ENCODE measurements at places on chromosomes 16 and 17.
A peak's percentile ranks its signal among the peaks of the same experiment; 100 is the strongest.

GRCh38 chr17:43576563-43577229 lies 30.6 kb upstream of the ETV4 start:
- DNase-seq: peak; percentile 74

GRCh38 chr17:16282522-16282921 lies 65.5 kb downstream of the PIGL start:
- DNase-seq: no peak

DNA sequence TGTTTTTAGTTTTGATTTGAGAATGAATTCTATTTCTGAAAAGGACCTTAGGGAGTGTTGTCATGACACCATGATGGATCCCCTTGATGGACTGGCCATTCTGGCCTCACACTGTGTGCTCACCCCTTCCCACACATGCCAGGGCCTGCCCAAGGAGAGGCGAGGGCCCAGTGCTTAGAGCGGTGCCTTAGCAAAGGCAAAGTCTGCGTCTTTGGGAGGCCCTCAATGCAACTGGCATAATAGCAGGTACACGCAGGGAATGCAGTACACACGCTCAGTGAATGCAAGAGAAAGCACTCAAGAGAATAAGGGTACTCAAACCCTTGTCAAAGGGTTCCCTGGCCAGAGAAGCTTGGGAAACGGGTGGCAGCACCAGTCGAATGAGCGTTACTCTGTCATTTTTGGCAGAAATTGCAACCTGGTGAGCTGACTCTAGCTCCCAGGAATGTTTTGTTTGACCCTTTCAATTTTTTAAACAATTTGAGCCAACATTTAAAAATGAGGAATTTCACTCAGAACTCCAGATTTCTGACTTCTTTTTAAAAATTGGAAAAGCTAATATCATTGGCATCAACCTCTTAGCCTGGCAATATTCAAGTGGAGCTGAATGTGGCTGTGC lies 32.1 kb downstream of the NKD1 start:
- DNase-seq: no peak

- peak; percentile 40 for DNase-seq
These were observed 8.7 kb upstream of the KAT7 start for GRCh38 chr17:49779739-49780231.

- DNase-seq: no peak
These were observed 410.4 kb upstream of the CDH11 start for GRCh38 chr16:65532258-65532657.

DNA sequence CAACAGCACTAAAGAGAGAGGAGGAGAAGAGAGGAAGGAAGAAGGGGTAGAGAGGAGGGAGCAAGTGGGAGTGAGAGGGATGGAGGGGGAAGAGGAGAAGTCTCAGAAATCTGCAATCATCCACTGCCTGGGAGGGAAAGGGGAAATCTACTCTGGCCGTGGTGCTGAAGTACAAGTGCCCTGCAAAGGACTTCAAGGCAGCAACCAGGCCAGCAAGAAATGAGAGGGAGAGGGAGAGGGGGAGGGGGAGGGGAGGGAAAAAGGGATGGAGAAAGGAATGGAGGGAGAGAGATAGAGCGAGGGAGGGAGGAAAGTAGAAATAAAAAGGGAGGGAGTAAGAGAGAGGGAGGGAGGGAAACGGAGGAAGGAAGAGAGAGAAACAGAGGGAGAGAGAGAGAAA lies 130.8 kb upstream of the EEF2KMT start:
- DNase-seq: no peak

- no peak for DNase-seq
These were observed 53.6 kb downstream of the WNT3 start for GRCh38 chr17:46764709-46765401.

- no peak for DNase-seq
These were observed 13.3 kb upstream of the GAS7 start for GRCh38 chr17:10211666-10212065.

GRCh38 chr16:84832488-84833143 lies 12.8 kb downstream of the CRISPLD2 start:
- no peak for DNase-seq

- DNase-seq: no peak
These were observed 21.1 kb downstream of the HELZ start for GRCh38 chr17:67223924-67224323.

GRCh38 chr17:48413613-48414405 lies 16.2 kb downstream of the SKAP1 start:
- no peak for DNase-seq

- no peak for DNase-seq
These were observed 138.0 kb upstream of the HS3ST2 start for GRCh38 chr16:22675745-22676540.

- no peak for DNase-seq
These were observed 3.3 kb downstream of the HNF1B start for GRCh38 chr17:37741341-37742115.

DNA sequence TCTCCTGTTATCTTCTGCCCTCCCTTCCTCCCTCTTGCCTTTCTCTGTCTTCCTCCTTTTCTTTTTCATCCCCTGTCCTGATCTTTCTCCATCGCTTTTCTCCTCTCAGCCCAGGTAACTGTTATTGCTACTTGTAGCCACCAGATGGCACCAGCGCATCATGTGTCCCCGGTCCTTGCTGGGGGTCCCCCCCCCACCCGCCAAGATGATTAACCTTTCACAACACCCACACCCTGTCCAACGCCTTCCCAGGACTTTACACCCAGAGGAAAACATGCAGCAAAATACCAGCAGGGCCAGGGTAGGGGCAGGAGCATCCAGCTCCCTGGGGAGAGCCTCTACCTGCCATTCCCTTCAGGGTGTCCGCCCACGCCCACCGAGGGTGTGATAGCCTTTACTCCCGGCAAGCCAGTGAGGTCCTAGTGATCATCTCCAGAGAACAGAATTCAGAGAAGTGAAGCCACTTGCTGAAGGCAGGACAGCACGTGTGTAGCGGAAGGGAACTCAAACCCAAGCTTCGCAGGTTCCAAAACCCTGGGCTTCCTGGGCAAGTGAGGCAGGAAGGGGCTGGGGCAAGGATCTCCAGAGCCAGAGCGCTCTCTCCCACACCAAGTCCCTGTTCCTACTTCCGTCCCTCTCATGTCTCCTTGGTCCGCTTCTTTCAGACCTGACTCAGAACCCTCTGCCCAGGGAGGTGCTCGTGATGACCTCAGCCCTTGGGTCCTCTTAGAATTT lies 13.4 kb upstream of the TAC4 start:
- peak; percentile 64 for DNase-seq

- no peak for DNase-seq
These were observed 1.6 kb upstream of the TBKBP1 start for GRCh38 chr17:47692137-47692894.

DNA sequence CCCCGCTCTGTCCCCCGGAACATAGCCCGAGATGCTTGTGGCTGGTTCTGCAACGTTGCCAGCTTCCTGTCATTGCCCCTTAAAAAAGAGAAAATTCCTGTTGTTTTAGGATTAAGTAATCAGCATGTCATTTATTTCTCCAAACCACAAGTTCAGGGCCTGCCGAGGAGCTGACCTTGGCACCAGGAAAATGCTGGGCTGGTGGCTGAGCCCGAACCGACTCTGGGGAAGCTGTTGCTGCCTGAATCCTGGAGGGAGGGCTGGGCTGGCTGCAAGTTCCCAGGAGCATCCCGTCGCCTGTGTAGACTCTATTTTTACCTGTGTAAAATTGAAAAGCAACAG lies 130.9 kb upstream of the FOXF1 start:
- no peak for DNase-seq

DNA sequence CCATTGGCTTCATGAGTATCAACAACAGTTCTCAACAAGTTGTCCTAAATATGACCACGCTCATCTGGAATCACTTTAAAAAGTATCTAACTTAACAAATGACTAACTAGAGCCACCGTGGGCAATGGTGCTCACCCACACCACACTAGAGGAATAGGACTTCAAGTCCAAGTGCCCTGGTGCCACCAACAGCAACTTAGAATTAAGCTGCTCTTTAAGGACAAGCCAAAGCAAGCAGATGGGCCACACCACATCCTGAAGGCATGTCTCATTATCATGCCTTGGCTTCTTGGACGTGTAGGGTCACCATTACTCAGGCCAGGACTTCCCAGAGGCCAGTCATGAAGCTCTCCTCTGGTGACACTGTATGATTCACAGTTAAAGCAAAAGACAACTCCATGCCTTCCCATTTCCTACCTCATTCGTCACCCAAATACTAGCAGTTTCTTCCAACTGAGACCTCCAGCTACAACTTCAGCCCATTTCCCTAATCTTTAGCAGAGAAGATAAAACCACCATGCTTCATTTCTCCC lies 9.4 kb upstream of the SLC6A4 start:
- DNase-seq: no peak

DNA sequence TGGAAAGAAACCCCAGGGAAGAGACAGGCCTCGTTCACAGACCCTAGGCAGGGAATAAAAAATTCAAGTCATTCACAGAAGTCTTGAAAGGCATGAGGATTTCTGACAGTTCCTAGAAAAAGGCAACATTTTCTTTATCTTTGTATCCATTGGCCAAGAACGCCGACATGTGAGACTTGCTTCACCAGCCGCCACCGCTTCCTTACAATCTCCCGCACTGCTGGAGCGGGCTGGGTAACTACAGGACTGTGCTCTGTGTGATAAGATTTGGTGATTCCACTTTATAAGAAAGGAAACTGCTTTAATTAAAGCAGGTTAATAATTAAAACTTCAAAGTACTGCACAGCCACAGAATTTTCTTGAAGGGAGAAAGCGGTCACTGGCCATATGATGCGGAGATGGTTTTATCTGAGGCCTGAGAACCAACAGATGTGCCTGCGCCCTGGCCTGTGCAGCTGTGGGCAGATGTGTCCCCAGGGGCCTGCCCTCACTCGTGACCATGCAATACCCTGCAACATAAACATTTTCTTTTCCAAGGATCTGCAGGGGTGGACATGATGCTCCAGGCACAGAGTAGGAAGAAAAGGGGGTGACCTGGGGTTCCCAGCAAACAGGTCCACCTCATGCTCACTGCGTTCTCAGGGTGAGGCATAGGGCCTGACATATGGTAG lies 13.0 kb upstream of the LGALS3BP start:
- DNase-seq: no peak

DNA sequence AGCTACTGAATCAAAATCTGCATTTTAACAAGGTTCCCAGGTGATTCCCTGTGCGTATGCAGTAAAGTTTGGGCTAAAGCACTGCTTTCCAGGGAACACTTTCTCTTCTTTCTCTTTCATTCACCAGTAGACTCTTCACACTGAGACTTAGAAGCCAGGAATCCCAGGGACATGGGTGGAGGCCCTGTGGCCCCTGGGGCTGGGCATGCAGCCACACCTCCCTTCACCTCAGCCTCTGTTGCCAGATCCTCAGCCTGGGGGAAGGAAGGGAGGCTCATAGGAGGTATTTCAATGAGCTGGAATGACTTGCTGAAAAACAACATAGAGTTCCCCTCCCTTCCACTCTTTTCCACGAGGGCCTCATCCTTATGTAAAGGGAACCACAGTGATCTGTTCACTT lies 1.2 kb downstream of the G6PC3 start:
- DNase-seq: no peak

DNA sequence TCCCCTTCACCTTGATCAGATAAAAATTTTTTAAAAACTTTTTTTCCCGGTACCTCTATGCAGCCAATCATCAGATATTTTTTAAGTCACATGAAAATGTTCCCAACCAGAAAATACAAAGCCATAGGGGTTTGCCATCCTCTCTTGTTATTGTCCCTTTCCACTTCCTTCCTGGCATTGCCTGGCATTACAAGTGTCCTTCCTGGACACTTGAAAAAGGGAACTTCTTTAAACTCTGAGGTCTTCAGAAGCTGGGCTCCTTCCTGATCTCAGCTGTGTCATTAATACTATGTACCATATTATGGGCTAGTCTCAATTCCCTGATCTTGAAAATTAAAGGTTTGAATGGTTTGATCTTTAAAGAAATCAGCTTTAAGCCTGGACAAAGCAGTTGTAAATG lies 64.9 kb downstream of the TEX14 start:
- DNase-seq: no peak

GRCh38 chr17:63349478-63350000 lies 96.6 kb downstream of the CYB561 start:
- no peak for DNase-seq

- no peak for DNase-seq
These were observed 45.8 kb upstream of the LGALS9 start for GRCh38 chr17:27585153-27585681.

DNA sequence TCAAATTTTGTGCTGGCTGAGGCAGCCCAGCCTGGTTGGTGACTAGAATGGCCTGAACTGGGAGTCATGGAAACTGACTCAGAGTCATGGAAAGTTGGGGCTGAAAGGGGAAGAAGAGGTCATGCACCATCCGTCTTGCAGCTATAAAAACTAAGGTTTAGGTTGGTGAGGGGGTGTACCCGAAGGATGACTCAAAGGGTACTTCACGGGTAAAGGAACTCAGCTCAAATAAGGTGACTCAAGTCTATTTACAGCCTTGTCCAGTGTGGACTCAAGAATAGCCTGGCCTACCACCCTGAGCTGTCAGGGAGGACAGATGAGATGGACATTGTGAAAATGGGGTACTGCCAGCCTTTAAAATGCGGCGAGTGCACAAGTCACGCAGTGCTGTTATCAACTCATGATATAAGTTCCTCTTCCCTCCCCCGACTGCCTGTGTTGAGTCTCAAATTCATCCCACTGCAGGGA lies 18.6 kb downstream of the CD300LB start:
- no peak for DNase-seq

DNA sequence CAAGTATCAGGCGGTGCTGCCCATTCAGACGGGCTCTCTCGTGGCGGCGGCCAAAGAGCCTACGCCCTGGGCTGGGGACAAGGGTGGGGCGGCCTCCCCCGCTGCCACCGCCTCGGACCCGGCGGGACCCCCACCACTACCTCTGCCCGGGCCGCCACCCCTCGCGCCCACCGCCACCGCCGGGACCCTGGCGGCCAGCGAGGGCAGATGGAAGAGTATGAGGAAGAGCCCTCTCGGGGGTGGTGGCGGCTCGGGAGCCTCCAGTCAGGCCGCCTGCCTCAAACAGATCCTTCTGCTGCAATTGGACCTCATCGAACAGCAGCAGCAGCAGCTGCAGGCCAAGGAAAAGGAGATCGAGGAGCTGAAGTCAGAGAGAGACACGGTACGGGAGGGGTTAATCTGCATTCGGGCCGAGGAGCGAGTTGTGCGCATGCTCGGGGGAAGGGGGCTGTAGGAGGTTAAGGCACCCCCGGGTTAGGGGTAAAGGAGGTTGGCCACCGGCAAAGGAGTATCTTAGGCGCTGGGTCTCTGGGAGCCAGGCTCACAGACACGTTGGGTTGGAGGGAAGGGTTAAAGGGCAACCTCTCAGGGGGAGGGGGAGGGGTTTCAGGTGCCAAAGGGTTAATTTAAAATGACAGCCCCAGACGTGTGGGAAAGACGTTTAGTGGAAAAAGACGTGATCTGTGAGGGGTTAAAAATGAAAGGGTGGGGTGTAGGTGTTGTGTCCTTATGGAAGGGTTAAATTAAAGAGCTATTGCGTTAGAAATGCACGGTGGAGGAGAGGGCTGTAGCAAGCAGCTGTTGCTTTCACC lies 1.4 kb downstream of the MSL1 start:
- DNase-seq: peak; percentile 68

DNA sequence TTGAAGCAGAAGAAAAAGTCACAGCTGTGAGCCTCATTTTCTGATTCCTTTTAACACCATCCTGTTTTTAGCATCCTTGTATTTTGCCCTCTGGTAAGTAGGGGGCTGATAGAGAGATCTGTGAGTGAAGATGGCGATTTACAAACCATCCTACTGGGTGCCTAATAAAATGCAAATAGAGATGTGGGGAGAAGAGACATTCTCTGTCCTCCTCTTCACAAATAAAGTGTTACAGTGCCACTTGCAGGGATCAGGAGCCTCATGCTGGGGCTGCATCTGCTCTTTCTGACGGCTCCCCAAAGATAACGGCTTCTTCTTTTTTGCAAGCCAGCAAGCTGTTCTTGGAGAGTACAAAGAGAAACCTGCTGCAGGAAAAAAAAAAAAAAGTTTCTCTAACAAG lies 418.6 kb downstream of the TOX3 start:
- DNase-seq: no peak

GRCh38 chr16:47519546-47519945 lies 58.4 kb downstream of the PHKB start:
- DNase-seq: no peak
